Stimulated activated CD4-positive, alpha-beta T cell treated with anti-CD3 and anti-CD28 coated beads, TNF-alpha, amount 100 ng/mL, for 1 hour (primary cell): ENCODE measurements at places on chromosomes 4 and X.

- no peak for DNase-seq
Measured at GRCh38 chr4:87011340-87012034, 76.7 kb downstream of the AFF1 start.

GRCh38 chrX:103418811-103419340 is 42.5 kb downstream of the BEX3 start:
- DNase-seq: no peak

GRCh38 chr4:47010912-47011446 is 17.6 kb upstream of the GABRA4 start:
- no peak for DNase-seq

- DNase-seq: no peak
Measured at GRCh38 chr4:23972805-23973204, 83.0 kb upstream of the PPARGC1A start.

- DNase-seq: no peak
Measured at GRCh38 chr4:82773057-82773456, 25.5 kb downstream of the SCD5 start.

GRCh38 chrX:43140582-43140981 is 362.6 kb upstream of the PPP1R2C start:
- DNase-seq: no peak

DNA sequence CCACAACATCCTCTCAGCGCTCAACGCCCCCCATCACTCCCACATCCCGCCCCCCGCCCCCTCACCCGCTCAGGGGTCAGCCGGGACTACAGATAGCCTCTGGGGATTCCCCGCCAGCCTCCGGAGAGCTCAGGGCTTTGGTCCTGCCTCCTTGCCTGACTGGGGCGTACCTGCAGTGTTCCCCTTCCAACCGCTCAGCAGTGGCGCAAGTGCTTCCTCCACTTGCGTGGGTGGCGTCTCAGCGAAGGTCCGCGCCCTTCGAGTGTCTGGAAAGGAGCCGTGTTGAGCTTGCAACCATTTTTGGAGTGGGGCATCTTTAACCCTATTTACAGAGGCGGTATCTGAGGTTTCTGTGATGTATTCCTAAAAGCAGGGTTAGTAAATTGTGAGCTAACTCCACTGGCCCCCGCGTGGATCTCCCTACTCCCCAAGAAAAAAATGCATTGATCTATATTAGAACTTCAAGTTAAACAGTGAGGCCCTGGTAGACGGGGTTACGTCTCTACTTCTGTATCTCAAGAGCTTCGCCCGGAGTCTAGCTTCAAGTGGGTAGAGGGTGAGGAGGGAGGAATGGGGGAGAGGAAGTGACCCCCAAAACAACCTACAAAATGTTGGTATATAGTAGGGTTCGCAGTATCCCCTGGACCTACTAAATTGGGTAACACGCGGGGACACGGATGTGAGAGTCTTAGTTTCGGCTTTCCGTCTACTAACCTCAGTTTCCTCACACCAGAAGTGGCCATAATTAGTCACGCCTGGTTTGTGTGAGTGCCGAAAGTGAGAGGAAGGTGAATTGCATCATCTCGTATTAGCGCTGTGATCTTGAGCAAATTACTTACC is 16.1 kb downstream of the NKX3-2 start:
- DNase-seq: no peak

GRCh38 chrX:106201502-106202178 is 33.5 kb downstream of the PWWP3B start:
- no peak for DNase-seq

GRCh38 chr4:81351654-81352445 is 119.9 kb downstream of the RASGEF1B start:
- DNase-seq: peak; percentile 47

GRCh38 chr4:77074981-77075855 is 571 bp downstream of the CCNI start:
- peak; percentile 56 for DNase-seq

DNA sequence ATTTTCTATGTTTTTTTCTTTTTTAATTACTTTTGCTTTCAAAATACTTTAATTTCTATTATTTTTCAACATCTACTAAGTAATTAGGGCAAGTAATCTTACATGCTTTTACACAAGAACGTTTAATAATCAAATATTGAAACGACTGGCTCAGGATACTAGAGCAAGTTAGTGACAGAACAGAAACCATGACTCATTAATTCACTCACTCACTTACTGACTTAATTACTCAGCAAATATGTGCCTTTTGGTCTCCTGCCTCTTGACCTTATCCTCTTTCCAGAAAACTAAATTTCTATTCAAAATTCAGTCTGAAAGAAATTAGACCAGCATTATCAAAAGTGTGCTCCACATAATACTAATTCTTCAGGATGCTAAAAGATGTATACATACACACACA is 314.9 kb upstream of the TEX13C start:
- DNase-seq: no peak

GRCh38 chrX:1205681-1206611 is 6.5 kb downstream of the CRLF2 start:
- no peak for DNase-seq

GRCh38 chrX:47231167-47231566 is 1.6 kb upstream of the USP11 start:
- no peak for DNase-seq

- DNase-seq: no peak
Measured at GRCh38 chr4:111601671-111602070, 543.6 kb upstream of the FAM241A start.

DNA sequence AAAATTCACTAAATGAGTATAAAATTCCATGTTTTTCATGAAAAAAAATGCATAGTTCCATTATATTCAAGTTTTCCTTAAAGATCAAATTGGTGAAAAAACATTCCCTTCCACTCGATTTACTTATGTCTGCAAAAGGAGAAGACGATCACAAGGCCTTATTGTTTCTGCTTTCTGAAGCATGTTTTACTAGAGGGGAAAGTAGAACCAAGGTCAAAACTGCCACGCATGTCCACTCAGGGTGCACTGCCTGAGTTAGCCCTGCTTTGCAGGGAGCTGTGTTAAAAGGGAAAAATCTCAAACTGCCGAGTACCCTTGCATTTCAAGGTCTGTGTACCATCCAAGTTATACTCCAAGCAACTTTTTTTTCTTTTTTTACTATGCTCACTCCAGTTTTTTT is 57.2 kb downstream of the TRAPPC11 start:
- DNase-seq: no peak

GRCh38 chr4:125314676-125315575 is at the start of gene FAT4:
TSS of gene FAT4 (plus strand) at chr4:125314955. CDS start at chr4:125316412, 1,457 bp downstream.
- DNase-seq: no peak

GRCh38 chr4:174147863-174148262 is 135.6 kb downstream of the FBXO8 start:
- DNase-seq: no peak

DNA sequence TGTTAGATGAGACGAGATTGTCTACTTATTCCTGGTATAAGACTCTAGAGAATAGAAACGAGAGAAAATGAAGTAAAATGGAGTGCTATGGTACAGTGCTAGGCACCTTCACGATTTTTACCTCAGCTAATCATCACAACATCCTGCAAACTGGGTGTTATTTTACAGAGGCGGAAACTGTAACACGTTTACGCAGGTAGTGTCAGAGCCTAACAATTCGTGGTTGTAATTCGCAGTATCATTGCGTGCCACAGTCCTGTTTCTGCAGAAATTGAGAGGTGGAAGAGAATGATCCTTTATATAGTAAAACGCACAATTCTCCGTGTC is 383 bp upstream of the TBC1D19 start:
- DNase-seq: no peak

- no peak for DNase-seq
Measured at GRCh38 chr4:154471526-154472331, 19.9 kb downstream of the DCHS2 start.

DNA sequence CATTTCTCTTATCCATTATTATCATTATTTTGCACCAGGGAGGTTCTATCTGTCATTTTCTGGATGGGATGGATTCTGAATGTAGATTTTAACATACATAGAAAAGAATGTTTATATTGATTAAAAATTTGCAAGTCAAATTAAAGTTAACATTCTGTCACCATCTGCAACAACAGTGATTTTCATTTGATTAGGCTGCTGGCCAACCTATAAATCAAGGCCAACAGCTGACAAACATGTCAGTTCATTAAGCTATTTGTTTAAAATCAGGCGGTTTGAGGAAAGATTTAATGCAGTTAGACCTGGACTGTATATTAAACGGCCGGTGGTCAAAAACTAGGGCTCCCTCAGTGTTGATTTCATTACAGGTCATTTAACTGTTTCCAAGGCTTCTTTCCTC is 109.5 kb upstream of the CBR4 start:
- no peak for DNase-seq

DNA sequence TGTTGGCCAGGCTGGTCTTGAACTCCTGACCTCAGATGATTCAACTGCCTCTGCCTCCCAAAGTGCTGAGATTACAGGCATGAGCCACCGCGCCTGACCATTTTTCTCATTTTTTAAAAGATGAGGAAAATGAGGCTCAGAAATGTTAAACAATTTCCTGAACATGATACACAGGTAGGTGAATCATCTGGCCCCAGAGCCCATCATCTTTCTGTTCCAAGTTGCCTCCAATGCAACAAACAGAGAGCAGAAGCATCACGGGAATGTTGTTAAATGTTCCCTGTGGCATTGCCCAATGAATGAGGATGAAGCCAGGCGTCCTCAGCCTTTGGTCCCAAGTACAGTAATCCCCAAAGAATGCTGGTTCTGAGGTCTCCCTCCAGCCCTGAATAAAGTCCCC is 31.3 kb upstream of the ANXA5 start:
- no peak for DNase-seq

DNA sequence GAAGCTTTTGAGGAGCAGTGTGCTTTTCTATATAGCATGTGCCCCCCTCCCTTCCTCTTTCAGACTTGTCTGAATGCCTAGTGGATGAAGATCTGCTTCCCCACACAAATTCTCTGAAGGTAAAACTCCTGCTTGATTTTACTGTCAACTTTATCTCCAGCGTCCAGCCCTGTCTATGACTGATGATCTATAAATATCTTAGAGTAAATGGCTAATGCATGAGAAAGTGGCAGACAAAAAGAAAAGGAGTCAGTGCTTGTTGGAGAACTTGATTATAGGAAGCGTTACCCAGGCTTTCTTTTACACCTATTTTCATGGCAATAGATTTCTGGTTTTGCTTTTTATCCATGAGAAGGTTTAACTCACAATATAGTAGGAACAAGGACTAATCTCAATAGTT is 168.3 kb upstream of the HS3ST1 start:
- no peak for DNase-seq

DNA sequence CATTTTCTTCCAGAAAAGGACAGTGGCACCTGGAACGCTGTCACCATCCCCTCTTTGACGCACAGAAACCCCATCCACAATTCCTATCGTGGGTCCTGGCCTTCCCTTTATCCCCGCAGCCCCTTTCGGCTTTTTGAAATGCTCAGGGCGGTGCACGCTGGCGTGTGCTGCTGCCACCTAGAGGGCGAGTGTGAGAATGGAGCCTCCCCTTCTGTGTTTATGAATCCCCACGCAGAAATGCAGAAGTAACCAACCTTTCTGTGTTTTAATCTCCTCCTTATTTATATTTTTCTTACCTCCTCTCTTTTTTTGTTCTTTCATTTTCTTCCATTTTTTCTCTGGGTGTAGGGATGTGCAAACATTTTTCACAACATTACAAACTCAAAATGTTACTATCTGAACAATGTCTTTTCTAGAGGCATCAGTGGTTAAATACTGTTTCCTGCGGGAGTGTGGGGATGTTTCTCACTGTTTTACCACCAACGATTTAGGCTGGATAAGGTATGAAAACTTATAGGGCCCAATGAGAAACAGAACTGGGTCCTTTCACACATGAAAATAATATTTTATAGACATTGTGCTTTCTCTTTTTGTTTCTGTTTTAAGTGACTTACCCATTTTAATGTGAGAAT is 50.0 kb downstream of the TMA16 start:
- peak; percentile 5 for DNase-seq

DNA sequence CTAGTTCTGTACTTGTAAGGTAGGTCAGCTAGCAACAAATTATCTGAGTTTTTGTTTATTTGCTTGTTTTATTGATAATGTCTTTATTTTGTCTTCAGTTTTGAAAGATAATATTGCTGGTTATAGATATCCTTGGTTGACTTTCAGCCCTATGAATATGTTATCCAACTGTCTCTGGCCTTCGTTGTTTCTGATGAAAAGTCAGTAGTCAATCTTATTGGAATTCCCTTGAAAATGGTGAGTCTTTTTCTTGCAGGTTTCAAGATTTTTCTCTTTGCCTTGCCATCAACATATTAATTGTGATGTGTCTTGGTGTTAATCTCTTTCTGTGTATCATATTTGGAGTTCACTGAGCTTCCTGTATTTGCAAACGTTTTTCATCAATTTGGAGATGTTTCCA is 113.1 kb upstream of the NEIL3 start:
- no peak for DNase-seq
